Astrocyte (in vitro differentiated cells and primary cell): ENCODE measurements at places on chromosomes 4 and X. TPM values are rescaled to one million over a fixed set of nuclear protein-coding genes. Genes with fewer than 3 reads are reported as not detected.

GRCh38 chr4:73583666-73584065, 36.6 kb downstream of the RASSF6 start:
- no peak for DNase-seq

DNA sequence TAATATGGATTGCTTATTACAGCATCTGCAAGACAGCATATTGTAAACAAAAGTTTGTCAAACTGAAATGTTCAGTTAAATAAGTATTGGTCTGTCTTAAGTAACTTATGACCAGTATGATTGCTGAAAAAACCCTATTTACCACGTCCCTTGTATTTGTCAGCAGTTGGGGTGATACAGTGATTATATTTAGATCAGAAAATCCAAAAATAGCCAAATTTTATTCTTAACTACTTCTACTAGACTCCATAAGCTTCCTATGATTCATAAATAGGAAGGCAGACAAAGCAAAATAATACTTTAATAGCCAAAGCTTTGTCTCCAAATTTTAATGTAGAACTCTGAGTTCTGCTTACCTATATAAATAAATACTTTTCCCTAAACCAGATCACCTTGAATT, 45.3 kb downstream of the TBCK start:
- no peak for DNase-seq

DNA sequence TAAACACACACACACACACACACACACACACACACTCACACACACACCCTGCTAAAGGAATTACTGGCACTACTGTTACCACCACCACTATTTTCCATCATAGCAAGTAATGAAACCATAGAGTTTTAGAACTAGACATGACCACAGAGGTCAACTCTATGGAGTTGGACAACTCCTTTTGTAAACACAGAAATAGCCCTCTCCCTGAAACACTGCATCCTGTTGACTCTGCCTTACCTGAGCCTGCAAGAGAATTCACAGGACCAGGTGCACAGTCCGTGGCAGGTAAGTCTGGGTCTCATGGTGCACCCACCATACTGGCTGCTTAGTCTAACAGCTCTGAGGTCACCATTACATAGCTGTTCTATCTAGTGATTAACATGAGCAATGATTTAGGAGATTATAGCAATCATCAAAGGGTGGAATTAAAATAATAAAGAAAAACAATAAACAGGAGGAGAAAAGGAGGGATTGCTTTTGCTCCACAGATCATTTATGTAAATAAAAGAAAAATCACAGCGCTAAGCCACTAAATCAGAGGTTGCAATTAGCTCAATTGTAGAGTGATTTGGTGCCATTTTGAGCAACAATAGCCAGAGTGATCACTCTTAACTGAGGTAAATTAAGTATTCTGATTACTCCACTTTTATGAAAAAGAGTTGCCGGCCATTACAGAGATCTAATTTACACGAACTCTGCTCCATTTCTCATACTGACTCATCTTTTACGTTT, 340.0 kb upstream of the RASGEF1B start:
- no peak for DNase-seq

DNA sequence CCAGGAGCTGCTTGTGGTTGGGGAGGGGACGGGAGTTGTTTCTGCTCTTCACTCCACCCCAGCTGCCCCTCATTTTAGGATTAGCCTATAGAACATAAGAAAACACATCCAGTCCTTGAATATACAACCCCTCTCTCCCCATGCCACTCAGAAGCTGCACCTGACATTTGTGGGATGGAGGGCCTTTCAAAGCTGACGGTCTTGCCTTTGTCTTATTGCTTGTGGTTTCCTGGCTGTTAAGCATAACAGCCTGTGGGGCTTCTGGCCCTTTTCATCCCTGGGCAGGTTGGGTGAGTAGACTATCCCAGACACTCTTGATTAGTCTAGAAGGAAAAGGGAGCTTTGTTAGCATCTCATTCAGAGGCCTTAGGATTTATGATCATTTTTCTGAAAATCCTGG, 407.6 kb upstream of the BOD1L1 start:
- no peak for DNase-seq

DNA sequence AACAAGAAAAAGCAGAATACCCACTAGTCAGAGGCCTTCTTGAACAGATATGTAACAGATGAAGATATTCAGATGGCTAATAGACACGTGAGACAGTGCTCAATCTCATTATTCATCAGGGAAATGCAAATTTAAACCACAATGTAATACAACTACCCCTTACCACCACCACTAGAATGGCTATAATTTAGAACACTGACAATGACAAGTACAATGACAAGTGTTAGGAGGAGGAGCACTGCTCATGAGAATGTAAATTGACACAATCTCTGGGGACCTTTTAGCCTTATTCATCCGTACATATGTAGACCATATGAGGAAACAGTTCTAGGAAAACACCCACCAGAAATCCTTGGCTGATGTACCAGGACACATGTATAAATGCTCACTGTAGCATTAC, 13.1 kb downstream of the ZNF81 start:
- no peak for DNase-seq

DNA sequence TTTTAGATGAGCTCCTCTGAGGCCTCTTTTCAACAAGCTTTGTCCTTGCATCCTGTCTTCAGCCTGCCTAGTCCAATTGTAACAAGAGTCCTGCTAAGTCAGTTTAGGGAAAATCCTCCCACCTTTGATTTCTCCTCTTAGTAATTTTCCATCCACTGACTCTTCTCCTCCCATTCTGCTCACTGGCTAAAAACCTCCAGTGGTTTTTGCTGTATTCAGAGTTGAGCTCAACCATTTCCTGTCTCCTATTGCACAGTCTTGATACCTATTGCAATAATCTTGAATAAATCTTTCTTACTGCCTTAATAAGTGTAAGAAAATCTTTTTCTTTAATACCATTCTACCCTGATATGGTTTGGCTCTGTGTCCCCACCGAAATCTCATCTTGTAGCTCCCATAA, 117.8 kb upstream of the ENPP6 start:
- no peak for DNase-seq

- DNase-seq, result peak; percentile 41
Observed at GRCh38 chr4:180665994-180666824, 1577.0 kb upstream of the TENM3 start.

GRCh38 chrX:78119521-78120227, 15.6 kb downstream of the PGK1 start:
- DNase-seq, result no peak

DNA sequence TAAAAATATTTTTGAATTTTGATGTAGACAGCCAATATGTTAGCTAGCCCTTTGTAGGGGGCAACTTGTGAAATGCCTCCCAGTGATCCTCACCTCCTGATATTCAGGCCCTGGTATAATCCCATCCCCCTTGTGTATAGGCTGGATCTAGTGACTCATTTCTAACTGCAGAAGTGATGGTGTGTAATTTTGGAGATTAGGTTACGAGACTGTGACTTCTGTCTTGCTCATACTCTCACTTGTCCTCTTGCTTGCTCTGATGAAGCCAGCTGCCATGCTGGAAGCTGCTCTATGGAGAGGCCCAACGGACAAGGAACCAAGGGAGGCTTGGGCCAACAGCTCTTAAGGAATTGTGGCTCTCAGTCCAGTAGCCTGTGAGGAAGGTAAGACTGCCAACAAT, 61.7 kb downstream of the GPR82 start:
- DNase-seq, result peak; percentile 34

The SMIM31 gene
- total RNA-seq, result not detected in 2 replicates

The CORIN gene
- 0.20 and 0.31 TPM in 2 replicates for total RNA-seq

The CTAG1B gene
- total RNA-seq, result not detected in 2 replicates

The EFHC2 gene
- total RNA-seq, result 0.26 TPM in 1 of 2 replicates, not detected in the other

The DUSP9 gene
- 0.20 and 0.36 TPM in 2 replicates for total RNA-seq
